Muscle of leg (tissue), 16 donors: ENCODE measurements at places on chromosomes 7 and 10. TPM values are rescaled to one million over a fixed set of nuclear protein-coding genes. Genes with fewer than 3 reads are reported as not detected.

DNA sequence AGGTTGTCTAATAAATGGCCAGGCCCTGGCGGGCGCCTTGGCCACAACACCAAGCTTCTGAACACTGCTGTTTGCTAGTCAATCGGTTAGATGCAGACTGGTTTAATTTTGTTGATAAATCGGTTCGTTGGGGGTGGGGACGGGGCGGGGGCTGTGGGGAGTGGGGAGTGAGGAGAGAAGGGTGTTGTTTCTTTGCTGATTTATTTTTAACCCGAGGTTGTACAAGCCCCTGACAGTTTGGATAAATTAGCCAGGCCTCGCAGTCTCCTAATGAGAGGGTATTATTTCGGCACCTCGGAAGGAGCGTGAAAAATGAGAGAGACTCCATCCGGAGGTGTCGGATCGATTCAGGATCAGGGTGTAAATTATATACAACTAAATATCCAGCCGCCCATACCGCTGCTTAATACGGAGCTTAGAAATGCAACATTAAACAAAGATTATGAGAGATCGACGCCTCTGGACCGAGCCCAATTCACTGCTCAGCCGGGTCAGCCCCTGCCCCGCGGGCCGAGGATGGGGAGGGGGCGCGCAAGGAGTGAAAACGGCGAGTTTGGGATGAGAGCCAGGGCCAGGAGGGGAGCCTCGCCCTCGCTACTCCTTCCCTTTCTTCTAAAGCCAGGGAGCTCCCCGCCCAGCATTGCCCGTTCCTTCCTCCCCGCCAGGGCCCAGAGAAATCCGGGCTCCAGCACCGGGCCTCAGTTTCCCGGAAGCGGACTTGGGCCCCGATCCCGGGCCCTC, 8.0 kb downstream of the UNCX start:
- DNase-seq: no peak

DNA sequence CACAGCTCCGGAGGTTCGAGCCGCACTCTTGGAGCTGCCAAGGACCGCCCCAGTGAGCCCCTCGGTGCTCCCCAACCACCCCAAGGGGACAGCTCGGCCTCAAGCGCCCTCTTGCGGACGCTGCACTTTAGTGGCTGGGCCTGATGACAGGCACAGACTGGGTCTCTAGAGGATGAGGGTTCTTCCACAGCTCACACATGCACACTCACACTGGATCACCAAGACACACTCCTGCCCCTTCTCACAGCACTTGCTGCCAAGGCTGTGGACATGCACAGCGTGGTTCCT, 2.1 kb downstream of the RET start:
- DNase-seq: peak; percentile 25

- no peak for DNase-seq
These were observed 93.5 kb upstream of the DIP2C start for GRCh38 chr10:782751-783648.

- no peak for DNase-seq
These were observed 478.7 kb downstream of the INHBA start for GRCh38 chr7:41224063-41224763.

- DNase-seq: peak; percentile 45
These were observed 360.4 kb downstream of the PARD3 start for GRCh38 chr10:34454590-34455261.

The ZNF783 gene
- total RNA-seq: 11.8 TPM

- DNase-seq: no peak
These were observed 13.1 kb downstream of the TECPR1 start for GRCh38 chr7:98238976-98239375.

The MINPP1 gene
- 12.1 TPM for total RNA-seq

GRCh38 chr7:45311597-45311996, 154.0 kb downstream of the RAMP3 start:
- DNase-seq: no peak

The ETV1 gene
- 15.8 TPM for total RNA-seq

The HKDC1 gene
- 0.04 TPM for total RNA-seq

The PTPN20 gene
- 0.53 TPM for total RNA-seq

DNA sequence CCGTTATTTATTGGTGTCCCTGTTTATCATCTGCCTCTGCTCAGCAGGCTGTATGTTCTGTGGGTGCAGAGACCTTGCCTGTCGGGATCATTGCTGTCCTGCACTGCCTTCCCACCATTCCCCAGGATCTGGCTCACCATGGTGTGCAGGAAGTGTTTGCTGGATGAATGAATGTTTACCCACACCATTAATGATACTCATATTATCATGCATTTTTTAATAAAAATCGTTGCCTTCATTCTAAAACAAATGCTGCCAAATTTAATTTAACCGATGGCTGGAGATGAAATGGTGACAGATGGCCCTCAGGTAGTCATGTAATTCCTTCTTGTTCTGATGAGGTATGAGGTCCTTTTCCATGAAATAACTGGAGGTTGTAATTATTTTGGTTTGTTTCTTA, 22.5 kb downstream of the PLPP4 start:
- no peak for DNase-seq

The NRCAM gene
- 17.5 TPM for total RNA-seq

- no peak for DNase-seq
These were observed 116.9 kb upstream of the CHST15 start for GRCh38 chr10:124210263-124210662.

The SMARCD3 gene
- 106 TPM for total RNA-seq

- peak; percentile 79 for DNase-seq
These were observed at the start of gene CASD1 for GRCh38 chr7:94509264-94509886. TSS of gene CASD1 (plus strand) at chr7:94509809. CDS start at chr7:94510085, 276 bp downstream.

DNA sequence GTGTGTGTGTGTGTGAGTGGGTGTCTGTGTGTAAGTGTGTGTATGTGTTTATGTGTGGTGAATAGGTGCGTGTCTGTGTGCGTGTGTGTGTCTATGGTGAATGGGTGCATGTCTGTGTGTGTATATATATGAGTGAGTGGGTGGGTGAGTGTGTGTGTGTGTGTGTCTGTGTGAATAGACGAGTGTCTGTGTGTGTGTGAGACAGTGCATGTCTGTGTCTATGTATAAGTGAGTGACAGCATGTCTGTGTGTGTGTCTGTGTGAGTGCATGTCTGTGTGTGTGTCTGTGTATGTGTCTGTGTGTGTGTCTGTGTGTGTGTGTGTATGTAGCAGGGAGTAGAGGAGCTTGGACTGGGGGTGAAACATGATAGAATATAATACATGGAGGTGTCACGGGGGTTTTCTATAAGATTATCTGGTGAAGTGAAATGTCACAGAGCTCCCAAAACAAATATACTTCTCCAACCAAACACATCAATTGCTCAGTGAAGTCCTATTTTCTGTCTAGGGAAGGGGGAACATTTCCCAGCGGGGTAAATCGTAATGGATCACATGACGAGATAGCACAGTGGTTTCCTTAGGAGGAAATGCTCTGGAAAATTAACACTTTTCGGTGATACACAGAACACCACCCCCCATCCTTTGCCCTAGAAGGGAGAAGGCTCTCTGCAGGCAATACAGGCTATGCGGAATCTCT, 723.3 kb upstream of the CELF2 start:
- no peak for DNase-seq
